HL-60 (cell line): ENCODE measurements at places on chromosomes 5 and 9.
A peak's percentile ranks its signal among the peaks of the same experiment; 100 is the strongest.

GRCh38 chr9:755454-756381 is 85.8 kb upstream of the DMRT1 start:
- DNase-seq: peak; percentile 93

GRCh38 chr5:170444181-170444580 is 55.0 kb upstream of the KCNMB1 start:
- no peak for DNase-seq

GRCh38 chr9:135218331-135219225 is 131.1 kb downstream of the OLFM1 start:
- DNase-seq: no peak

- no peak for DNase-seq
Measured at GRCh38 chr5:148372166-148372725, 11.5 kb upstream of the FBXO38 start.

- no peak for DNase-seq
Measured at GRCh38 chr9:76438841-76439588, 20.0 kb upstream of the GCNT1 start.

DNA sequence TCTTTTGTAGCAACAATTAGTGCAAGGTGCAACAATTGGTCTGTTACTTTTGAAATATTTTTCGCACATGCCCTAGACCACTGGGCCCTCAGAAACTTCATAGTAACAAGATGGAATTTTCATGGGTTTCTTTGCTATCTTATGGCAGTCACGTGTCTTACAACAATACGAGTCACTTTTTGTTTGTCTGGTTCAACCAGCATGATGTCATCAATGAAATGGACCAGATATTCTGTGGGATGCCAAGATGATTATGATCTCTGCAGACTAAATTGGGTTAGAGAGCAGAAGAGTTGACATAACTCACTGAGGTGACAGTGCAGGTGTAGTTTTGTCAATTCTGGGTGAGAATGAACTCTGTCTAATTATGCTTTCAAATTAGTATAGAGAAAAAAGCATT is 239.6 kb upstream of the RIOK2 start:
- no peak for DNase-seq

DNA sequence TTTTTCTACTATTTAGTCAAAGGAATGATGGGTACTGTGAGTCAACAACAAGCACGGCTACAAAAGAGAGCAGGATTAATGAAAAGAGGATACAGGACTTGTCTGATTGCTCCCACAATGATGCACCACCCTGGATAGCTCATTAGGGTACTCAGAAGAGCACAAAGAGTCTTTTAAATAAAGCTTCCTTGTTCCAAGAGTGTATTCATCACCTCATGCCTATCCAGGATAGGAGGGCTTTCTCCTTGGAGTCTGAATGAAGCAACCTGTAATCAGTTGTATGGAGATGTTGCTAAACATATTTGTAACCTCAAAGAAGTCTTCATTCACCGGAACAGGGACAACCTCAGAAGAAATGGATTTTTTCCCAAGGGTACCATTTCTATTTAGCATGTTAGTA is 219.5 kb upstream of the TMEM161B start:
- DNase-seq: no peak

DNA sequence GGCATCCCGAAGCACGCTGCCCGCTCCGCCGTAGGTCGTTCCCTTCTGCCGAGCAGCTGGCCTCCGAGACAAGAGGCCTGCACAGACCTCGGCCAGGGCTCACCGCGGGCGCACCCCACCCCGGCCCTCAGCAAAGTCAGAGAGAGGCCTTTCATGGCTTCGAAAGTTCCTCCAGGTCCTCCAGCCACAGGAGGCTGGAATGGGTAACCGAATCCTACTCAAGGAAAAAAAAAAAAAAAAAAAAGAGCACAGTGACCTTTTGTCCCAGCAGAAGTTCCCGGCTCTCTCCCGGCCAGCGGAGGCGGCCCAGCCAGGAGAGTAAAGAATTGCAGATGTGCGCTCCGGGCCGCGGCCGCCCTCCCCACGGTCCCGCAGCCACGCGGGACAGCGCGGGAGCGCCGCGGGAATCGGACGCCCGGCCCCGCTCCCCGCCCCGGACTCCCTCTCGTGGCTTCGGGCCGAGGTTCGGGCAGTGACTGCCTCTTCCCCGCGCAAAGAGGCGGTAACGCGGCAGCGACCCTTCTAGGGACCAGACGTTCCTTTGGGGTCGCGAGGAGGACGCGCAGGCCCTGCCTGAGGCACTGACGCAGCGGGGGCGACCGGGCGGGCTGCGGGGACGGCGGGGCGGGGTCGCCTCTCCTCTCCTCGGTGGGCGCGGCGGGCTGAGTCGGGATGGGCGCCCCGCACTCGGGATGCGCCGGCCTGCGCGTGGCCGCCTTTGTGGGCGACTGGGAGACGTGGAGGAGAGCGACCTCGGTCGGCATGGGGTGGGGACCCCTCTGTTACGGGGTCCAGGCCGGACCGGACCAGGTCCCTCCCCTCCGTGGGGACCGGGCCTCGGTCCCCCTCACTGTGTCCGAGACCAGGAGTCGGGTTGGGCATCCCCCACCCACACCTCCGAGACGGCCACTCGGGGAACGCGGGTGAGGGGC is 754 bp downstream of the GFPT2 start:
- DNase-seq: no peak

DNA sequence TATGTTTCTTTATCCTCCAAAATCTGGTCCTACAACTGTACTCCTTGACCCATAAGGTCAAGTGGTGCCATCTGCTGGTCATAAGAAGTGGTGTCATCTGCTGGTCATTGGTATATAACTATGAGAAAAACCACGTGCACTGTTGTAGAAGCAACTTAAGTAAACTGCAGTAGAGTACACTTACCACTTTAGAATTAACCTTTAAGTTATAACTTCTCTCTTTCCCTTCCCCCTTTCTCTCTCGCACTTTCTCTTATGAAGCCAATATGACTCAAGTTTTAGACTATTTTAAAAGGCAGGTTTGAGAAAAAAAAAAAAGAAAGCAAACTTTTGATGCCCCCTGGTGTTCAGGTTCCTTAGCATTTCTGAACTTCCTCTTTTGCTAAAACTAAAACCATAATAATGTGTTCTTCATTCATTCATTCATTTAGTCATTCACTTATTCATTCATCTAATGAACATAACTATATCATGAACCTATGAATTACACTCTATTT is 12.8 kb upstream of the MTAP start:
- peak; percentile 61 for DNase-seq

- DNase-seq: peak; percentile 9
Measured at GRCh38 chr5:76601470-76601869, 21.7 kb downstream of the F2RL2 start.

DNA sequence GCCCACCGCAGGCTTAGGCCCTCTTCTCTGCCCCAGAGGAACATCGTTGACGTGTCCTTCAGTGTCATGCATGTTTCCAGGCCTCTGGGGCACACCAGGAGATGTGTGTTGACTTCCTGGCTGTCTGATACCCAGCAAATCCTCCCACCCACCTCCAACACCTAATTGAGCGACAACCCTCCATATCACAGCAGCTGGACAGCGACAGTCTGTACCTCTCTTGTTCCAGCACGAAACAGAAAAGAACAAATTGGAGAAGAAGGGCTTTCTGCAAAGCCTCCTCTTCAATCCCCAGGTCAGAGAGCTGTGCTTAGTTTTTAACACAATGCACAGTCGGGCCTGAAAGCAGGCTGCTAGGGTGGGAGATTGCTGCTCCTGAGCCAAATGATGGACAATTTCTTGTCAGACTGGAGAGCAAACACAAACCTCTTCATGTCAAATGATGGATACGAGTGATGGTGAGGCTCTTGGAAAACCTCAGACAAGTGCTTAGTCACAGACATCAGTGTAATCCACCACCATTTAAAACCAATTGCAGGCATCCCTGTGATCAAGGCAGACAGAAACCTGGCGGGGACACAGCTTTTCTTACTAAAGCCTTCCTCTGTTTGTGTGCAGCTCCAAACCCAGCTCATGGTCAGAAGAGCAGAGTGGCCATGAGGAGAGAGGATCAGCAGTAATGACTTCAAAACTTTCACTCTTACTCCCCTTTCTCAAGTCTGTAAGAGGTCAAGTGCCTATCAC is 110.6 kb downstream of the EBF1 start:
- no peak for DNase-seq

DNA sequence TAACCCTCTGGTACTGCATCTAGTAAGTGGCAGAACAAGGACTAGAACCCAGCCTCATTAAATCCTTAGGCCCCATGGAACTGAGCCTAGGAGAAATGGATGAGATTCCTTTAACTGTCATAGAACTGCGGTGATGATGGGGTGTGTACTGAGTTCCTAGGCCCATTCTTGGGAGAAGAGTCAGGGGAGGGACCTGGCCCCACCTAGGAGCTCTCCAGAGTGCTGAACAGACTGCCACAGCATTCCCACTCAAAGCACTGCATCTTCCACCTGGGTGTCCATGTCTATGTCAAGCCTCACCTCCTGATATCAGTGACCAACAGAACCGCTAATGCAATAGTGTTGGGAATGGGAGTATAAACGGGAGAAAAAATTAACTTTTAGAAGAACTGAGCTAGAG is 36.6 kb downstream of the TTLL11 start:
- DNase-seq: no peak

DNA sequence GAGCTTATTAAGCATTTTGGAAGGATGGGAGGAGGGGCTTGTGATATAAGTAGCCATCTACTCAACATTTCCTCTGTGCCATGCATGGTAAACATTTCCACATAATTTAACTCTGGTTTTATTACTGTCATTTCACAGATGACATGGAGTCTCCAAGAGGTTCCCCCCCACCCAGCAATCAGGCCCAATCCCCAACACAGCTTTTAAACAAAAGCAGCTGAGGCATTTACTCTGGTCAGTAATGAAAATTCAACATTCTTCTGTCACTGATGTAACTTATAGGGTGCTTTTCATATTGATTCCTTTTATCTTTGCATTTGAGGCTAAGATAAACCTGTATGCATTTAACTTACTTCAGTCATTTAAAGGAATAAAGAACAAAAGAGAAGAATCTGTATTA is 128.1 kb downstream of the COL23A1 start:
- DNase-seq: no peak

DNA sequence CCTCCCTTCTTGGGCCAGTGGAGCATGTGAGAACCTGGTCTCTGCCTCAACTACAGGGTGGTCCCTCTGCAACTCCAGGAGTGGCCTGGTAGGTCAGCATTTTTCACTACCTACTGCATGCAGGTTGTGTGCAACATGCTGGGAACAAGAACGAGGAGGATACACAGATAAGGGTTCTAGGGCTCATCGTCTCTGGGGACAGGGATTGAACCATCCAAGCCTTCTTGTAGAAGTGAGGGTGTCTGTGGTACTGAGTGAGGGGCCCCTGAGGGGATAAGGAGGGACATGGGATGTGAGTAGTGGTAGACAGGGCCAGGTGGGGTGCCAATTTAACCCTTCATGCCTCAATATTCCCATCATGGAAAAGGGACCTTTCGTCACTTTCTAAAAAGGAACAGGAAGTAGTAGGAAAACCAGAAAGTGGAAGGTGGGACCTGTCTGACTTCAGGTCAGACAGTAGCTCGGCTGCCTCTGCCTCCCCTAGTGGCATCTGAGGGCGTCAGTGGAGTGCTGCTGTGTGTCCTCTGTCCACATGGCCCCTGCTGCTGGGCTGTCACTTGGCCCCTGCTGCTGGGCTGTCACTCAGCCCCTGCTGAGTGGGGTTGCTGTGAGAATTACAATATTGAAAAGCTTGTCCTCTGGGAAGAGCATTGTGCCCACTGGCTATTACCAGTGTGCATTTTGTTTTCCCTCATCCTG is 48.6 kb upstream of the RNU6ATAC start:
- no peak for DNase-seq

- DNase-seq: no peak
Measured at GRCh38 chr5:13831351-13831750, 113.1 kb downstream of the DNAH5 start.

DNA sequence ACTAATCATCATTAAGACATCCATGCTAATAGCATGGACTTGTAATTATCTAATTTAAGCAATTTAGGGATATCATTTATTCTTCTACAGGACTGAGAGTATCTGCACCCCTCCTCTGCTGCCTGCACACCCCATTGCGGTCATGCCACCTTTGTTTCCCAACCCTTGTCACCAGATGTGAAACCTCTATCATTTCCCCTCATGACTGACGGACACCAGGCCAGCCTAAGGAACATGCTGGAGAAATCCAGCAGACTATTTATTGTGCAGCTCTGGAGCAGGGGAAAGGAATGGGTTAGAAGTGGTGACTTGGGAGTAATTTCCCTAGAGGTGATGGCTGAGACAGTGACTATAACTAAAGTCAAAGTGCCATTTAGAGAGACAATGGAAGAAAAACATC is 40.7 kb downstream of the UGCG start:
- DNase-seq: no peak

- no peak for DNase-seq
Measured at GRCh38 chr5:67188274-67189078, 8.1 kb downstream of the CD180 start.

DNA sequence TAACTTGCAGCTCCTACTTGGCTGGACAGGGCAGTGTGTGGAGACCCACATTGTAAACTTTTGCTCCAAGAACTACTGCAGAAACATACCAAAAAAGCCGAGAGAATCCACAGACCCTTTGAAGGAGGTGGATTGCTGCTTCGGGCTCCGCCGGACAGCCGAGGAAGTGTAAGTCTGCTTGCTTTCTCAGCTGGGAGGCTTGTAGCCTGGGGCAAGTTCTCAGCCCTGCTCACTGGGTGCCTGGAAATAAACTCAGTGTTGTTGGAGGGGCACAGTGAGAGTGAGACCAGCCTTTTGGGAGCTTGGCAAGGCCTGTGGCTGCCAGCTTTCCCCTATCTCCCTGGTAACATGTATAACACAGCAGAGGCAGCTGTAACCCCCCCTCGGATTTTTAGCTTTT is 215.6 kb downstream of the SYK start:
- DNase-seq: no peak

DNA sequence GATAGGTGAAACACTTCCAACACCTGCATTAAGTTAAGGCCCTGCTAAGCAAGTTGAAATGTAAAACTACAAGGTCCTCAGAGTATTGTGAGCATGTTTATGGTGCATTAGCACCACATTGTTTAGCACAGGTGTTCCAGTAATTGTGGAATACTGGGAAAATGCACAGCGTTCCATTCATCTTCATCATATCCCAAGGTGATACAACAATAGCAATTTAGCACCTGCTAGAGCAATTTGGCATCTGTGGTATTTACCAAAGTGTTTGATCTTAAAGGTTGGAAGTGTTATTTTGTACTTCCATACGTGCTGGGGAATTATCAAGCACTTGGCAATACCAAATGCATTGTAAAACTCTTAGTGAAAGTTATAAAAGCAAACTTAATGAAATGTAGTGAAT is 266.8 kb downstream of the CYLC2 start:
- DNase-seq: no peak

- DNase-seq: no peak
Measured at GRCh38 chr9:7166074-7166473, 408.3 kb downstream of the KDM4C start.

- no peak for DNase-seq
Measured at GRCh38 chr5:50798002-50798401, 131.6 kb downstream of the PARP8 start.
